Kasumi-1 (cell line): ENCODE measurements at places on chromosomes 4 and X.

GRCh38 chr4:108519911-108520601, 100.3 kb upstream of the RPL34 start:
- no peak for DNase-seq

- no peak for DNase-seq
Measured at GRCh38 chr4:41320278-41320677, 63.5 kb downstream of the UCHL1 start.

DNA sequence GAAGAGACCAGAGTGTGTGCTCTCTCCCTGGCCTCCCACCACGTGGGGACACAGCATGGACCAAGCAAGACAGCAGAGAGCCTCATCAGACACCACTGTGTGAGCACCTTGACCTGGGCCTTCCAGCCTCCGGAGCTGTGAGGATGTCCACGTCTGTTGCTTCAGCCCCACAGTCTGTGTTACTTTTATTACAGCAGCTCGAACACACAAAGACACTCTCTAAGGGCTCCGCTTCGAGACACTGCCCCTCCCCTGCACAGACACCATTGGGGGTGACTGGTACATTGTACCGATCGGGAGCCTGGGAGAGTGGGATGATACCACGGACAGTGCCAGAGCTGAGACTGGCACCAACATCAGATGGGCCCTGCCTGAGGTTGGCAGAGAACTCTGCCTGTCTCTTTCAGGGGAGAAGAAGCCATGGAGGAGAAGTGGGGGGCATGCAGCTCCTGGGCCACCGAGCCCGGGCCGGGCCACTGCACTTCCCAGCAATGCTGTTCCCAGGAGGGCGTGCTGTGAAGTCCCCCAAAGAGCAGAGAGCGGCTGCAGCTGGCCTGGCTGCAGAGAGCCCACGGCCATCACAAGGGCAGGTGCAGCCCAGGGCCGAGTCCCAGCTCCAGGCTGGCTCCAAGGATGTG, 48.1 kb upstream of the HMX1 start:
- DNase-seq: no peak

- DNase-seq: no peak
Measured at GRCh38 chrX:106042296-106042695, 3.8 kb upstream of the SERPINA7 start.

- DNase-seq: no peak
Measured at GRCh38 chr4:147689067-147689466, 5.1 kb upstream of the PRMT9 start.

- DNase-seq: no peak
Measured at GRCh38 chr4:41880022-41880837, 55.0 kb upstream of the TMEM33 start.

DNA sequence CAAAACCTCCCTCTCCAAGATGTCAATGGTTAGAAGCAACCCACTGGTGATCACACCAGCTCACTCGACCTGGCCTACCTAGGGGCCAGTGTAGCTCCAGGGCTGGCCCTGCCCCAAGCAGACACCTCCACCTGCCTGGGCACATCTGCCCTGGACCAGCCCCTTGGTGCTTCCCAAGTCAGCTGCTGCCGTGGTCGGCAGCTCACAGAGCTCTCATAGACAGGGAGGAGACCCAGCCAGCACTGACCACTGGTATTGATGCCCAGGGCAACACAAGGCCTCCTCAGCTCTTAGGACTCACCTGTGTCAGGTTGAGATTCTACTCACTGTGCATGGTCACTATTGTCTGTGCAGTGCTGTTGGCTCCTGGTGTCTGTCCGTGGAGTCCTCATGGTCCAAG, 51.7 kb downstream of the SEPSECS start:
- DNase-seq: no peak

- DNase-seq: peak; percentile 49
Measured at GRCh38 chrX:27186671-27187070, 276.5 kb downstream of the PPP4R3C start.

- DNase-seq: peak; percentile 68
Measured at GRCh38 chrX:76555816-76556215, 128.3 kb downstream of the MAGEE1 start.

DNA sequence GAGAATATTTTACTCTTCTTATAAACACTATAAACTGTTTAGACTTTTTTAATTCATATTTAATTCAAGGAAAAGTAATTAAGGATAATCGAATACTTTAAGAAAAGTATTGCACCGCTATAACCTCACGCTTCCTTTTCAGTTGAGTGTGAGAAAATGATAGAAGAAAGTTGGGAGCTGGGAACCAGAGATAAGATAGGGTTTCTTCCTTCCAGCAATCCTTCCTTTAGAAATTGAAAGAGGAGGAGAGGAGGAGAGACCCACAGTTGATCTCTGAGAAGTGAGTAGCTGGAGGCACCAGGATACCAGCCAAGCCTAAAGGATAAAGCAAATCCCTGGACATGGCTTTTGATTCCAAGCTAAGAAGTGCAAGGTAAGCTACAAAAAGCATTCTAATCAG, 242.3 kb upstream of the NOCT start:
- no peak for DNase-seq

- peak; percentile 51 for DNase-seq
Measured at GRCh38 chr4:15963001-15963451, at the start of gene FGFBP2. FGFBP2 (minus strand) TSS chr4:15963175; CDS start chr4:15963129, 46 bp downstream.

- peak; percentile 59 for DNase-seq
Measured at GRCh38 chr4:42150653-42151567, 1.5 kb downstream of the BEND4 start.
